NCI-H1048 (cell line): ENCODE measurements at places on chromosomes 1 and 21.

- no peak for DNase-seq
Observed at GRCh38 chr1:152880907-152881306, 2.8 kb downstream of the SMCP start.

GRCh38 chr1:70361727-70362398 is 7.3 kb upstream of the ANKRD13C start:
- DNase-seq: no peak

DNA sequence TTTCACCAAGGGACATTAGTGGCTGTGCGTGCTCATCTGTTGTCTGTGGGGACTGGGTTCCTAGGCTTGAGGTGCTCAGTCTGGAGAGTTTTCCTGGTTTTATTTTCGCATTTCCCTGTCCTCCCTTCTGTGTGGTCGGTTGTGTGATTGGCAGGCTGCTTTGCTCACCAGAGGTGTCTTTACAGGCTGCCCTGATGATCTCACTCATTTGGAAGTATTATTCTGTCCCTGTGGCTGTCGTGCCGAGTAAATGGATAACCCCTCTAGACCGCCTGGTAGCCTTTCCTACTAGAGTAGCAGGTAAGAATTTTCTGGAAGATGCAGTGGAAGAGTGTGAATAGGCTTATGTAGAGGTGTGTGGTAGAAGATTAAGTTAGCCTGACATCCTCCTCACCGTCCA is 44.1 kb upstream of the HMGN1 start:
- no peak for DNase-seq

DNA sequence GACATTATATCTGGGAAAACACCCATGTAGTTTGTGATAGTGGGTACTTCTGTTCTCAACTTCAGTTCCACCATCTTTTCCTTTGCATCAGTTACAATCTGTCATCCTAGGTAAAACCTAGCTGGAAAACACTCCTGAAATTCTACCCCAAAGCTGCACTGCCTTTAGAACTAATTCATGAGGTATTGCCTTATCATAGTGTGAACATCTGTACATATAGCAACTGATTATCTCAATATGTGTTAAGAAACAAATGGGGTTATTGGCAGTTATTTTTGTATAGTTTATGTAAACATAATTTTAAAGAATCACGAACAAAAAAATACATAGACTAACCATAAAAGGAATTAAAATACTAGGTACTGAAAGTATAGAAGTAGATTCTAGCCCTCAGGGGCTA is 6.4 kb upstream of the NEK7 start:
- DNase-seq: no peak

DNA sequence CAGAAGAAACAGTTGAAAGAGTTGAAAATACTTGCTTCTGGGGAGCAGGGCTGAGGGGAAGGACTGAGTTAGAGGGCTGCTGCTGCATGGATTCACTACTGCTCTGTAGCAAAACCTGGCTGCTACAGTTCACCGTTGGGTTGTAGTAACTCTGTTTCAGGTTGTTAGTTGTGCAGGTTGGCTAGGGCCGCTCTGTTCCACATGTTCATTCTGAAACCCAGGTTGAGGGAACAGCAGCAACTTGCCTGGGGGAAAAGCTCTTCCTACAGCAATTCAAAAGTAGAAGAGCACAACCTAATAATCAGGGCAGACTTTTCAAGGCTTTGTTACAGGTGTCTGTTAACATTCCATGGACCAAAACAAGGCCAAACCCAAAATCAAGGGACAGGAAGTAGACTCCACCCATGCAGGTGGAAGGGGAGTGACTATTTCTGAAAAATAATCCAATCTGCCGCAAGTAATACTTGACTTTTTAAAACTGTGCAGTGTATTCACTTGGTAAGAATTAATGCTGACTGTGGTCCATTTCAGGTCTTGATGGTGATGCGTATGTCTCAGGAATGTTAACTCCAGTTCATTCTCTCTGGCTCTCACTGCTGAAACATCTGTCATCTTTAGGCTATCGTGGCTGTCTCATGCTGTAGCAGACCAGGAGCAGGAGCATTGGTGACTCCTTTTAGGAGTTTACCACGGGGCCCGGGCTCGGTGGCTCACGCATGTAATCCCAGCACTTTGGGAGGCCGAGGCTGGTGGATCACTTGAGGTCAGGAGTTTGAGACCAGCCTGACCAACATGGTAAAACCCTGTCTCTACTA is 5.1 kb upstream of the PARK7 start:
- no peak for DNase-seq

- no peak for DNase-seq
Observed at GRCh38 chr1:10915594-10915993, 96.9 kb upstream of the TARDBP start.

GRCh38 chr1:246365708-246366107 is 141.4 kb downstream of the SMYD3 start:
- no peak for DNase-seq

GRCh38 chr1:42876009-42876408 is 29.6 kb downstream of the ZNF691 start:
- DNase-seq: no peak

- no peak for DNase-seq
Observed at GRCh38 chr1:66852870-66853269, 51.8 kb upstream of the INSL5 start.

GRCh38 chr1:195717651-195718050 is 890.6 kb downstream of the KCNT2 start:
- no peak for DNase-seq

- DNase-seq: no peak
Observed at GRCh38 chr1:79302380-79302930, 295.9 kb upstream of the ADGRL4 start.

DNA sequence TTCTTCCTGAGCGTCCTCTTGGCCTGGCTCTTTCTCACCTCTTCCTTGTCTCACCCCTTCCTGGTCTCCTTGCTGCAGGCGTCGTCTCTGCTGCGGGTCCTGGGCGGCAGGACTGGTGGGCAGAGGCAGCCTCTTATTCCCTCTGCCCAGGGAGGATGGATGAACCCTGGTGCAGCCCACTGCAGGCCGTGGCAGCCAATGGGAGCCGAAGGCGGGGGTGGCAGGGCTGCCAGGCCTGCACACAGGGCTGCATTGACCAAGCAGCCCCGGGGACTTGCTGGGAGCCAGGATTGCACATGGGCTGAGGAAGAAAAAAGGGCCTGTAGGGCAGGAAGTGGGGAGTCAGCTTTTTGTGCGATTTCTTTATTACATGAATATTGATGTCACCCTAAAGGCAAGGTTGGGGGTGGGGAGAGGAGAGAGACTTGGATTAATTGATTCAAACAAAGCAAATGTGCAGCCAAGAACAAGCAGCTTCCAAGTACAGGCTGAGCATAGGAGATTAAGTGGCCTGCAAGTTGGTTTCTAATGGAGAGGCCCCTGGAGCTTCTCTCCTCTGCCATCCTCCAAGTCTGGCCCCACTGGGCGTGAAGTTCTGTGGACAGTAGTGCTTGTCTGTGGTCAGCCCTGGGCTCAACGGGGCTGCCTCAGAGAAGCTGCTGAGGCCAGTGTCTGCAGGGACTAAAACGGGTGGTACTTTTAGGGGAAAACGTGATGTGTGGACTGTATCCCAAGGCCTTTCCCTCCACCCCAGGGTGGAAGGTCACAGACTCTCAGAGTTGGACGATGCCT is at the start of gene S100B:
Gene S100B (minus strand): TSS at position 108 of the 792 bp plus-strand sequence. CDS start 2,667 bp downstream, outside the sequence.
- DNase-seq: no peak

DNA sequence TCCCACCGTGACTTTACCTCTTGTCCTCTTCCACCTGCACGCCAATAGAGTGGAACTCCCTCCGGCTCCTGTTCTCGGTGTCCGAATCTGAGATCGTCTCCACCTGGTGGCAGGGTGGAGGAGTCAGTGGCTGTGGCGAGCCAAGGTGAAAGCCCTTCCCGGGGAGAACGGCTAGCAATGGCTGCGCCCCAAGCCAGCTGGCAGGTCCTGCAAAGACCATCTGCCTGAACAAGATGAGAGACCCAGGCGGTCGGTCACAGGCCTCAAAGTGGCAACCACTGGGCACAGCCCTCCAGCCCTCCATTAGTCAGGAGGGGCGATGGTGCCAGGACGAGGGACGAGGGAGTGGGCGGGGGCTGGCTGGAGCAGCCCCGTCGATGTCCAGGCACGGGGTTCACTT is 25.4 kb upstream of the SMIM12 start:
- no peak for DNase-seq

DNA sequence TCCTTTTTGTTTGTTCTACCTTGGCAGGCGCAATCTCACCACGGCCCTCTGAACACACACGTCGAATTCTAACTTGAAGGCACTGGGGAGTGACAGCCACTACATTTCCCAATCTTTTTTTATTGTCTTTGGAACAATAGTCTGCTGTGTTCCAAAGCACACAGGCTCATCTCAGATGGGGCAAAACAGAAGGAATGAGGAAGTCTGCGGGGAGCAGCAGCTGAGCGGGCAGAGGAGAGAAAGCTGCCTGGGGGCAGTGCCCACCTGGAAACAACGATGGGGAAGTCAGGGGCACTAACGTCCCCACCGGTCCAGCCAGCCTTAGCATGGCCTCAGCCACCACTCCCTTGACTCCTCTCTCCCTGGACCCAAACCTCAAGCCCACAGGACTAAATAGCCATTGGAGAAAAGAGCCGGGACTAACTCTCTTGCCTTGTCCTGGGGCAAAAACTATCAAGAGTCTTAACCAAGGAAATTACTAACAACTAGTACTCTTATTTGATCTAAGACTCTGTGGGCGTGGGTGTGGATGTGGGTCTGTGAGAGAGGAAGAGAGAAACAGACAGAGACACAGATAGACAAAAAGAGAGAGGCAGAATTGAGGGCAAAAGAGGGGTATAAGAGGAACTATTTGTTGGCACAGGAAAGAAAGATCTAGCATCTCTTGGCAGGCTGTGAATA is 34.2 kb downstream of the SYF2 start:
- no peak for DNase-seq

DNA sequence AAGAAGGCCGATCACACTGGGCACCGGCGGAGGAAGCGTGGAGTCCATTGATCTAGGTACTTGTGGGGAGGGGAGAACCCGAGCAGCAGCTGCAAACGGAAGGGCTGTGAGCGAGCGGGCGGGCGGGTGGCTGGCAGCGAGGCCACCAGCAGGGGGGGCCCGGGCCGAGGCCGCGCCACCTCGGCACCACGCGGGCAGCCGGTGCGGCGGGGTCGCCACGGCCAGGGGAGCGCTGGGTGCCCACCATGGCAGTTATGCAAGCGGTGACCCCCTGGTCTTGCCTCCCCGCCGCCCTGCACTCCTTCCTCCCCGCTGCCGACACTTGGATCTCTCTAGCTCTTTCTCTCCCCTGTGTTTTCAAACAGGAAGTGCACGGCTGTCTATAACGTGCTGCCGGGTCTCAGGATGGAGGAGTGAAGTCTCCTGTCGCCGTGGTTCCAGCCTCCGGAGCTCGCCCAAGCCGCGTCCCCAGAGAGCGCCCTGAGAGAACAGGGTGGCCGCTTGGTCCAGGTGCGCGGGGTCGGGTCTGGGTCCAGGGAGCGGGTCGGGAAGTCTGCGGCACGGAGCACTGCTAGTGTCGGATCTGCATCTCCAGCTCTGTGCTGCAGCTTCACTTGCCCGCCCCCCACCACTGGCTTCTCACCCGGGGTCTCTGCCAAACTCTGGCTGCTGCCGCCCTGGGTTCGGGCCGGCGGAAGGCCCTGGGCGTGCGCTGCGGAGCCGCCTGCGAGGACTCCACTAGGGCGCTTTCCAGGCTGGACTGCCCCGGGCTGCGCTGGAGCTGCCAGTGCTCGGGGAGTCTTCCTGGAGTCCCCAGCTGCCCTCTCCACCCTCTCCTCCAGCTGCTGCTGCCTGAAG is 22.7 kb downstream of the LRRC8D start:
- DNase-seq: no peak

- no peak for DNase-seq
Observed at GRCh38 chr1:63864224-63864641, 90.4 kb downstream of the ROR1 start.

DNA sequence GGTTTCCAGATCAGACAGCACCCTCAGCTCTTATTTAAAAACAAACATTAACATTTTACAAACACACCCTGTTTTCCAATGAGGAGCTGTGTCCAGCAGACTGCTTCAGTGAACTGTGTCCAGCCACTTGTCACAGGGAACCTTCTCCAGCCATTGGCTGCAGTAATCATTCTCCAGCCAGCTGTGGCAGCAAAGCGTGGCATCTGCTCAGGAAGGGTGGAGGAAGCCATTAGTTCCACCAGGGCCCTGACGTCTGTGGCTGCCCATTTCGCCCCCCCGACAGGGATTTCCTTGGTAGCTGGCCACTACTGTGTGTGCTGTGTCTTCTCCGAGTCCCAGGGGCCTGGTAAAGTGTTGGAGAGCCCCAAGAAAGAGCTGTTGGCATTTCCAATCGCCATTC is 62.9 kb upstream of the SELENON start:
- DNase-seq: no peak

GRCh38 chr1:182163821-182164223 is 102.3 kb upstream of the ZNF648 start:
- DNase-seq: no peak

GRCh38 chr1:58968360-58968952 is 184.6 kb upstream of the JUN start:
- no peak for DNase-seq

DNA sequence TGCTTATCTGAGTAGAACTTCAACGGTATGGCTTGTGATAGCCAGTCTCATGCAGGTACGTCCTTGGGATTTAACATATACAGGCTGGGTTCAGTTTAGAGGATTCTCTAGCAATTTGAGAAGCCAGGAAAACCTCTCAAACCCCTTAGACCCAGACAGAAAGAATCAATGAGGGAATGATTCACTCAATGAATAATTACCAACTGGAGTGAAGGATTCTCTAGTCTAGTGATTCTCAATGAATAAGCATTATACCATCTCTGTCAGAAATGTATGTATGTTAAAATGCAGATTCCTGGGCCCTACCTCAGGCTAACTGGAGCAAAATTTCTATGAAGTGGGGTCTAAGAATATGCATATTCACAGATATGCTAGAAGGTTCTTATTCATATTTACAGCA is 54.5 kb upstream of the APP start:
- DNase-seq: no peak

GRCh38 chr1:202168861-202169260 is 8.5 kb upstream of the PTPN7 start:
- DNase-seq: no peak

- no peak for DNase-seq
Observed at GRCh38 chr1:156627313-156627880, 8.2 kb downstream of the HAPLN2 start.

GRCh38 chr1:54064299-54064698 is 10.9 kb downstream of the TCEANC2 start:
- no peak for DNase-seq

DNA sequence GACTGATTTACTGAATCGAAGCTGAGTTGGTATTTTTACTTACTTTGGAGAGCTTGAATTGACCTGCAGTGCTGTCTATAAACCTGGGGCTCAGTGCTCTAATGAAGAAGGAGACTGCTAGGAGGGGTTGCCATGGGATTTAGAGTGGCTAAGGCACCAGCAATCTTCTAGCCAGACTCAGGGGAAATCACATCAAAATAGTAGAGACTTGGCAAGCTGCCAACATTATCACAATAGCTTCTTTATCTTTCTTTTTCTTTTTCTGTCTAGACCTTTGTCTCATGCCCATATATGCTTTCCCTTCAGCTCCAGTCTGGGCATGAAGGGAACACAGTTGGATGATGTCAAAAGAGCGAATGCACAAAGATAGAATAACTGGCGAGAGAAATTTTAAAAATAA is 301.1 kb upstream of the DPYD start:
- no peak for DNase-seq

- DNase-seq: no peak
Observed at GRCh38 chr1:58390091-58390490, 156.4 kb downstream of the OMA1 start.

- DNase-seq: peak; percentile 87
Observed at GRCh38 chr1:204565617-204566582, 49.7 kb downstream of the MDM4 start.

GRCh38 chr1:8409106-8409505 is 91.2 kb downstream of the SLC45A1 start:
- no peak for DNase-seq
